ENCODE measurements at places on chromosomes 2 and 18.
A peak's percentile ranks its signal among the peaks of the same experiment; 100 is the strongest.

DNA sequence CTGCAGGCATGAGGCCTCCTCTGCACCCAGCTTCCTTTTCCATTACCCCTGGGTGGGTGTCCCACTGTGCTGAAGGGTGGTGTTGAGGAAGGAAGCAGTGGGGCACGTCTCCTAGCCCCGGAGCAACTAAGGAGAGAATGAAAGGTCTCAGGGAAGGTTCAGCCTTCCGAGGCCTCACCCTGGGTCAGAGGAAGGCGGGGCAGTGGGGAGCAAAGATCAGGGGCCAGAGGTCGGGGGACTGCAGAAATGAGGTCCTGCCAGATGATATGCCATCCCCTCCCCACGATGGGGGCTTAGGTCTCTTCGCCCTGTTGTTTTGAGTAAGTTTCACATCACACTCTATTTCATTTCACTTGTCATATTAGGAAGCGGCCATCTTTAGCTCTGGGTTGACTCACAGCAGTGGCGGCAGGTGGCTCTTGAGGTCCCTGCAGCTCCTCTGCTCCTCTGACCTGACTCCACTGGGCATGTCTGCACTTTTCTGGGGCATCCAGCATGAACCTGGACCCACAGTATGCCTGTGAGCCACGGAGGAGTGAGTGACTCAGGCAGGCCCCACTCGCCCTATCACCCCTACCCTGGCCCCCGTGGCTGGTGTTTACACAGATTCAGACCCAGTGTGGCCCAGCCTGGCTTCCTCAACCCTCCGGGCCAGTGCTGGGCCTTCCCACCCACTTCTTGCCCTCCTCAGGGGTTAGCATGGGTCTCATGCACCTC lies 153.7 kb upstream of the SMAD2 start:
- no peak for DNase-seq

DNA sequence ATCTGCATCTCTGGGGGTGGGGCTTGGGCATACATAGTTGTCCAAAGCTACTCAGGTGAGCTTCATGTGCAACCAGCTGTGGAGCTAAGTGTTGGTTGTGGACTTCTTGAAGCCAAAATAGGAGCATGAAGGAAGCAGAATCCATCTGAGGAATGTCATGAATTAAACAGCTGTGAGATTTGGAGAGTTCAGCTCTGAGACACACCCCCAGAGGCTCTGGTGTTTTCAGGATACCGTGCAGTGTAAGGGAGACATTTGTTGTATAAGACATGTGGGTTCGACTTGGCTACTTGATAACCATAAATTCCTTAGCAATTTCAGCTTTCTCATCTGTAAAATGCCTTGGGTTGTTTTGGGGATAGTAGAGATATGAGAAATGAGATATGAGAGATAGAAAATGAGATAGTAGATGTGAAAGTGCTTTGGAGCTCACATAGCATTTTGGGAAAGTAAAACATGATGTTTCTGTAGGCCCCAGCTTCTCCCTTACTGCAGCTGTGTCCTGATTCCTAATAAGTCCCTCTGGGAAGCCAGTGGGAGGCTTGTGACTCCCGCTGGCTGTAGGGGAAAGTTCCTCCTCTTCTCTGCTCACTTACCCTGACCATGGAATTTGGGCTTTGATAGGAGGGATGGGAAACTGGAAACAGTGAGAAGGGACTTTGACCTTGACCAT lies 50.0 kb downstream of the DPYSL5 start:
- no peak for DNase-seq

- peak; percentile 38 for DNase-seq
These were observed 18.8 kb downstream of the TGOLN2 start for GRCh38 chr2:85308896-85309555.

- DNase-seq, result no peak
These were observed 23.5 kb downstream of the PSMG2 start for GRCh38 chr18:12726331-12726730.

DNA sequence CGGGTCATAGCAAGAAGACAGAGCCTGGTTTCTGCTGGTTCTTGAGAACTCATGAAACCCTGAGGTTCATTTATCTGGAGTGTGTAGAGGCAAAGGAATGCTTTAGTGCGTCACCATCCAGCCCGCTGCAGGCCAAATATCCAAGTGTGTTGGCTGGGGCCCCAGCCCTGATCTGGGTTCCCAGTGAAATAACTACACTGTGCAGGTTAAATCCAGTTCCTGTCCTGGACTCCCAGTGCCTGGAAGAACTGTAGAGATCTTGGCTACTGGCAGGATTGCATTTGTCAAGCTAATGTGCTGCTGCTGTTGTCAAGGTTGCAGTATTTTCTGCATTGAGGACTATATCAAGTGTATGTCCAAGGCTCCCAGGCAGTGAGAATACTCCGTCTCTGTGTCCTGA lies 89.9 kb downstream of the MAPK4 start:
- DNase-seq, result peak; percentile 18

DNA sequence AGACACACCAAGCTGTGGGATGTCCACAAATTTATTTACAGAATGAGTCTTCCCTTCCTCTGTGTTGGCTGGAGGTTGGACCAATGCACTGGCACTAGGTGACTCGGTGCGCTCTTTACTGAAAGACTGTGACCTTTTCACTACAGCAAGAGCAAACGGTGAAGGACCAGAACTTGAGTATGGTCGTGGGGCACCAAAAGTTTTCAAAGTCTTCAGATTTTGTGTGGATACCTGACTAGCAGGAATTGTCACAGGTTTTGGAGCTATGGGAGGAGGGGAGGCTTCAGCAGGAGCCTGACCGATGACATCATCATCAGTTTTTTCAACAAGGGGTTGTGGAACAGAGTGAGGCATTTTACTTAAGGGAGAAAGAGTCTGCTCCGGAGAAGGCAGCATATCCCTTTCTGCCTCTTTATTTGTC lies 73.0 kb upstream of the GRB14 start:
- no peak for DNase-seq

DNA sequence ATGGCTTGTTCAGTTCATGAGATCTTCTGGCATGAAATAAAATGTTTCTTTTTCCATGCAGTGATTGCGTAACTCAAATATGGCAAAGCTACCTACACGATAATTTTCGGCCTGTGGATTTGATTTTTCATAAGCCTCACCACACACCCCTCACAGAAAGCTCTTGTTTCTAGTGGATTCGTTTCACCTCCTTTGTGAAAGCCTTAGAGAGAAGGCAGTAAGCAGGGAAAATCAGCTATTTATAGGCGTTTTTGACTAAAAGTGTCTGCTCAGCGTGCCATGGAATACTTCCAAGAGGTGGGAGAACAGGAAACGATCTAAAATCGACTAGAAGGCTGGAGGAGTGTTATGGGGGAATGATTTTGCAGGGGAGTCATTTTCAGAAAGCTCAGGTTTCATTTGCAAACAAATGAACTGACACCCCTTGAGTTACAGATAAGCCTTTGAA lies 417.9 kb downstream of the TGIF1 start:
- no peak for DNase-seq

GRCh38 chr2:231884438-231885140 lies 41.6 kb downstream of the NPPC start:
- DNase-seq, result no peak

DNA sequence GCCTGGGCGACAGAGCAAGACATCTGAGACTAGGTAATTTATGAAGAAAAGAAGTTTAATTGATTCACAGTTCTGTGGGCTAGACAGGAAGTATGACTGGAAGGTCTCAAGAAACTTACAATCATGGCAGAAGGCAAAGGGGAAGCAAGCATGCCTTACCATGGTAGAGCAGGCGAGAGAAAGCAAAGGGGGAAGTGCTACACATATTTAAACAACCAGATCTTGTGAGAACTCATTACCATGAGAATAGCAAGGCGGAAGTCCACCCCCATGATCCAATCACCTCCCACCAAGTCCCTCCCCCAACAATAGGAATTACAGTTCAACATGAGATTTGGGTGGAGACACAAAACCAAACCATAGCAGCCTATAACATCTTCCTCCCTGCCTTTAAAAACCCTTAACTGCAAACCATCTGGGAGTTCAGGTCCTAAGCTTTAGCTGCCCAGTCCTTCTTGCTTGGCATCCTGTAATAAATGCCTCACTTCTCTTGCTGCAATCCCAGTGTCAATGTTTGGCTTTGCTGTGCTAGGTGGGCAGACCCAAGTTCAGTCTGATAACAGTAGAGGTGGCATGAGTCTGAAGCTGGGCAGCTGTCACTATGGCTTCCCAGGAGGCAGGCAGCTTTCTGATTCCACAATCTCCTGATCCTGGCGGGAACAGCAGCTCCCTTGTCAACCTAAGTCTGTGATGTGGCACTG lies 11.2 kb upstream of the SP5 start:
- DNase-seq, result no peak

- DNase-seq, result peak; percentile 61
These were observed 82.5 kb downstream of the OSBPL1A start for GRCh38 chr18:24315170-24315569.

DNA sequence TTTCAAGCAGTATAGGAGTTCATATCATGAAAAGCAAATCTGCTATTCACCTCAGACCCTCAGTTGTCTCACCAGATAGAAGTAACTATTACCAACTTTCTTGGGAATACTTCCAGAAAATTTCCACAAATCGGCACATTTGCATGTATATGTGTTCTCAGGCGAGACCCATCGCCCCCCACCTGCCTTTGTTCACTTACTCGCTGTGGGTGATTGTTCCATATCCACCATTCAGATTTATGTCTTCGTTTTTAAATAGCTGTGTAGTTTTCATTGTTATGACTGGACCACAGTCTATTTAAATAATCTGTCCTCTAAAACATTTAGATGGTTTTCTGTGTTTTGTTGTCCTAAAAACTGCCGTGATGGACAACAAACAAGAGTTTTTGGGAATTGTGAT lies 3.3 kb downstream of the TRIM54 start:
- no peak for DNase-seq

- peak; percentile 4 for DNase-seq
These were observed 45.1 kb downstream of the SLC9A2 start for GRCh38 chr2:102664471-102664909.

DNA sequence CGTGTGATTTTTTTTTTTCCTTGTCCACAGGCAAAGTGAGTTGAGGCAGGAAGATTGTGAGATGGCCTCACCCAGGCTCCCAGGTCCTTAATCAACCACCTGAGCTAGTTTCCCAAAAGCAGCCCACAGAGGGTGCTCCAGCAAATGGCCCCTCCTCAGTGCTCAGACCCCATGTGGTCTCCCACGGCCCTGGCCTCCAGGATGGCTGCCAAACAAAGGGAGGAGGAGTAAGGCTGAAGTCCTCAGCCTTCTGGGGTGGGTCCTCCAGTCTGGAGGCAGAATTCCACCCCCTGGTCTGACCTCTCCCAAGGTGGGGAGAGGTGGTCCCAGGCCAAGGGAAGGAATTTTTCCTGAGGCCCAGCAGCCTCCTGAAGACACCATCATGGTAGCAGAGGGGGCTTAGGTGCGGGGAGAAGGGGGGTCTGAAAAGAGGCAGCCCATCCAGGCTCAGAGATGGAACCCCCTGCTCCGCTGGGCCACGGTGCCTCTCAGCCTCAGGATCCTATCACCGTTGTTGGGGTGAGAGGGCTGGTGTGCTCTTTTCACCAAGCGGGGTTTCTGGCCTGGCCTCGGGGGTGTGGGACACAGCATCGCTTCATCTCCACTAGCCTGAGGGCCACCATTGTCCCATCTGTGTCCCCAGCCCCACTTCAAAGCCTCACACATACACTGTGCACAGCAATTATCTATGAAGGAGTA lies 2.3 kb downstream of the NGEF start:
- no peak for DNase-seq

DNA sequence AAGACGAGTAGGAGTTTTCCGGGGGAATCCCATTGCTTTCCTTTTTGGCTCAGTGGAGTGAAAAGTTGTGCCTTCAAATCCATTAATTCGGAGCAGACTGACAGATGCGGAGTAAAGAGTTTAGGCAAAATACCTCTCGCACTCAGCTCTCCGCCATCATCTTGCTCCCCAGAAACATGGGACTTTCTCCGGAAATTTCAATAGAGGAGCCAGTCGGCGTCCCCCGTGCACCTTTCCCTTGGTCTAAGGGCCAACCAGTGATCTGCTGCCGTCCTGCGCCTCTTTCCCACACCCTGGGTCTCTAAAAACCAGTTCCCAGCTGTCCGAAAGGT lies 318 bp downstream of the TYW5 start:
- no peak for DNase-seq

- DNase-seq, result no peak
These were observed 334.7 kb upstream of the CHAC2 start for GRCh38 chr2:53432936-53433335.

- DNase-seq, result no peak
These were observed 237.6 kb downstream of the IKZF2 start for GRCh38 chr2:212913640-212914306.

DNA sequence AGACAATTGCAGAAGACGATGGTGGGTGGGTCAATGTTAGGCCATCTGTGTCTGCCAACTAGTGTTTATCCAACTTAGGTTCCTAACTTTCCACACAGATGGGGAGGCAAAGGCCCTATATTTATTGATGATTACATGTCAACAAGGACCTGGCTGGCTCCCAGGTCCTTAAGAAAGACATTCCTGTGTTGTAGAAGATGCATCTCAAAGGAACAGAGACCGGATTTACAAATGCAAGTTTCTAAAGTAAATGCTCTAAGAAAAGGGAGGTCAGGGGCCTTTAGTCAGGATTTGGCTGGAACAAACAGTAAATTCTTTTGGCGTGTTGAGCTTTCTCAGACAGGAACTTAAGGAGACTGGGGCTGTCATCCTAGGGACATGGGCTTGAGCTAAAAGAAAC lies 175.0 kb downstream of the SH3BP4 start:
- no peak for DNase-seq

DNA sequence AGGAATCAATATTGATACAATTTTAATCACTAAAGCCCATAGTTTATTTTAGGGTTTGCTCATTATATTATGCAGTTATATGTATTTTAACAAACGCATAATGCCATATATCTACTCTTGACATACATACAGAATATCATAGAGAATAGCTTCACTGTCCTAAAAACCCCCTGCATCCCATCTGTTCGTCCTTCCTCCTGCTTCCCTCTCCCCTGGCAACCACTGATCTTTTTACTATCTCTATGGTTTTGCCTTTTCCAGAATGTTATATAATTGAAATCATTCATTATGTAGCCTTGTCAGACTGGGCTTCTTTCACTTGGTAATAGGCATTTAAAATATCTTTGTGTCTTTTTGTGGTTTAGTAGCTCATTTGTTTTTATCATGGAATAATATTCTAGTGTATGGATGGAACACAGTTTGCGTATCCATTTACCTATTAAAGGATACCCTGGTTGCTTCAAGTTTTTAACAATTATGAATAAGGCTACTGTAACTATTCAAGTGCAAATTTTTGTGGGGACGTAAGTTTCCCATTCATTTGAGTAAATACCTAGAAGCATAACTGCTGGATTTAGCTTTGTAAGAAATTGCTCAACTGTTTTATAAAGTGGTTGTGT lies 801.6 kb upstream of the GCFC2 start:
- no peak for DNase-seq

DNA sequence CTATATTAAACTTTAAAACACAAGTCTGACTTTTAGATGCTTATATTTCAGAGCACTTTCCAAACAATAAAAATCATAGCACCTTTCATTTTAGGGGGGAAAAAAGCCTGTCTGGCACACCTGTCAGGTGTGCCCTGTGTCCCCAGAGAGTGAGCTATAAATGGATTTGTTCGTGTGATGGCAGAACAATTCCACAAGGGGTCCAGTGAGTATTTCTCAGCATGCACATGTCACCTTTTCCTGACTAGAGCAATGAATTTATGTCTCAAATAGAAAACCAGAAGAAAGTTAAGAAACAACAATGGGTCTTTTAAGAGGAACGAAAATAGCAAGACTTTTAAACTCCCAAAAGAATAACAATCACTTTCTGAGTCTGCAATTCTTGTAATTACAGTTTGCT lies 55.9 kb downstream of the ACVR1C start:
- DNase-seq, result peak; percentile 14

Data from M059J (cell line).